ENCODE measurements at places on chromosomes 12 and 14.

- no peak for DNase-seq
Measured at GRCh38 chr14:60226298-60226697, 22.7 kb upstream of the PPM1A start.

GRCh38 chr14:82565825-82566224 is 1032.2 kb upstream of the SEL1L start:
- DNase-seq, result no peak

DNA sequence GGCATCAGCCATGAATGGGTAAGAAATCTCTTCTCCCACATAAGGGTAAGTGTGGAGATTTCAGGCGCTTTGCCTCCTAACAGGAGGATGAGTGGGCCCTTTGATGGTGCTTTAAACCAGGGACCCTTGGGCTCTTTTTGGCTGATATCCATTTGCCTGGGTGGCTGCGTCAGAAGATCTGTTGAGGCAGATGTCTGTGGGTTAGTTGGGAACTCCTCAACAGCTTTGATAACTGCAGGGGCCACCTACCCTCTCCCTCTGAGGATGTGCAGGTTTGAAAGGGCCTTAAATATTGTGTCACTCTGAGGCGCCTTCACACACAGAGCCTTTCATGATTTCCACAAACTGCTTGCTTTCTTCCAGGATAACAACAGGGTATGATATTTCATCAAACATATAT is 210.7 kb downstream of the PPM1H start:
- DNase-seq, result no peak

DNA sequence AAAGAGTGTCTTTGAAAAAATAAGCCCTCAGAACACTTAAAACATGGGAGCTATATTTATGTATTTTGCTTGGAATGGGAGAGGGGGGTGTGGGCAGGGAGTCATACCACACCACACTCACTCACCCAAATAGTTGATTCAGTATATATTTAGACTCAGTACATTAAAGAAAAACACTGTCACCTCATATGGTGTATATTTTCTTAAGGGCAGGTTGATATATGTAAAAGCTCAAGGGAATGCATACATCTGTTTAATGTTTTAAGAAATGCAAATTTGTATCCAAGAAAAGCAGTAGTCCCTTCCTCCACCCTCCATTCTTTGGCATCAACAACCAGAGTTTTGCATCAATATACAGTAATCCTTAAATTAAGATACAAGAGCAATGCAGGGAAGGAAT is 1.4 kb downstream of the NFYB start:
- DNase-seq, result peak; percentile 60

- DNase-seq, result peak; percentile 74
Measured at GRCh38 chr14:22622255-22622654, 21.9 kb downstream of the OR6J1 start.

DNA sequence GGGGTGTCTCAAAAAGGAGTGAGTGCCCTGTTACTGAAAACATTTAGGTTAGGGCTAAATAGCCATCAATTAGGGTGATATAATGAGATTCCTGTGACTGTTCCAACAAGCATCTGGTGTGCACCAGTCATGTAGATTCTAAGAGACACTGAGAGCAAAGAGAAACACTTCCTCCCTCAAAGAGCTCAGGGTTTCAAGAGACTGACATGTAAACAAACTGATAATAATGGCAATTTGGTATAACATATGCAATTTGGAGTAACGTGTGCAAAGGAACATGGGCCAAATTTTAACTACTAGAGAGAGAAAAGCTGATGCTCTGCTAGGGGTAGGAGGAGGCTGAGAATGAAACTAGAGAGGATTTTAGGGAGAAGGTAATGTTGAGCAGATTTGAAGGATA is 237.1 kb downstream of the BMP4 start:
- DNase-seq, result no peak

- DNase-seq, result peak; percentile 28
Measured at GRCh38 chr12:111597831-111598636, 1.1 kb downstream of the ATXN2 start.

DNA sequence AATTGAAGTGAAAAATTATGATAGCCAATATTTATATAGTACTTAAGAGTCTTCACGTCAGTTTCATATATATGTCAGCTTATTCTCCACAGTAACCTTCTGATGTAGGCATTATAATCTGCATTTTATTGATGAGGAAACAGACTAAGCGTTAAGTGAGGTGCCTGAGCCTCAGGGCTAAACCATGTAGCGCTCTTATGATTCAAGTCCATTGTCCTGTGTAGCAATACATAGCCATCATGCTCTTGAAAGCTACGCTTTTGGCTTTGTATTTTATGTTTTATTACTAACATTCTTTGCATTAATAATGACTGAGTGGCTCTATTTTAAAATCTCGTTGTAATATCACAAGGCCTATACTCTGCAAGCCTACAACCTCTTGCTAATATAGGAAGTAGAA is 79.0 kb downstream of the ANO6 start:
- no peak for DNase-seq

GRCh38 chr14:24903337-24903736 is 146.6 kb downstream of the STXBP6 start:
- peak; percentile 75 for DNase-seq

GRCh38 chr14:96578619-96579018 is 76.4 kb downstream of the PAPOLA start:
- DNase-seq, result no peak

DNA sequence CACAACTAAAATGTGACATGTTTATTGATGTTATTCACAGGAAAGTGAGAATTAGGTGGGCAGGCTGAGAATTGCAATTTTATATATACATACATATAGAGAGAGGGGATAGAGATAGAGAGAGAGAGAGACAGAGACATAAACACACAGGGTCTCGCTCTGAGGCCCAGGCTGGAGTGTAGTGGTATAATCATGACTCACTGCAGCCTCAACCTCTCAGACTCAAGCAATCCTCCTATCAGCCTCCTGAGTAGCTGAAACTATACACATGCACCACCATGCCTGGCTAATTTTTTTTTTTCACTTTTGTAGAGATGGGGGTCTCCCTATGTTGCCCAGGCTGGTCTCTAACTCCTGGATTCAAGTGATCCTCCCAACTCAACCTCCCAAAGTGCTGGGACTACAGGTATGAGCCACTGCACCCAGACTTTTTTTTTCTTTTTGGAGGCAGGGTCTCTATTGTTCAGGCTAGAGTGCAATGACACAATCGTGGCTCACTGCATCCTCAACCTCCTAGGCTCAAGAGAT is 49.1 kb downstream of the R3HDM2 start:
- DNase-seq, result peak; percentile 39

DNA sequence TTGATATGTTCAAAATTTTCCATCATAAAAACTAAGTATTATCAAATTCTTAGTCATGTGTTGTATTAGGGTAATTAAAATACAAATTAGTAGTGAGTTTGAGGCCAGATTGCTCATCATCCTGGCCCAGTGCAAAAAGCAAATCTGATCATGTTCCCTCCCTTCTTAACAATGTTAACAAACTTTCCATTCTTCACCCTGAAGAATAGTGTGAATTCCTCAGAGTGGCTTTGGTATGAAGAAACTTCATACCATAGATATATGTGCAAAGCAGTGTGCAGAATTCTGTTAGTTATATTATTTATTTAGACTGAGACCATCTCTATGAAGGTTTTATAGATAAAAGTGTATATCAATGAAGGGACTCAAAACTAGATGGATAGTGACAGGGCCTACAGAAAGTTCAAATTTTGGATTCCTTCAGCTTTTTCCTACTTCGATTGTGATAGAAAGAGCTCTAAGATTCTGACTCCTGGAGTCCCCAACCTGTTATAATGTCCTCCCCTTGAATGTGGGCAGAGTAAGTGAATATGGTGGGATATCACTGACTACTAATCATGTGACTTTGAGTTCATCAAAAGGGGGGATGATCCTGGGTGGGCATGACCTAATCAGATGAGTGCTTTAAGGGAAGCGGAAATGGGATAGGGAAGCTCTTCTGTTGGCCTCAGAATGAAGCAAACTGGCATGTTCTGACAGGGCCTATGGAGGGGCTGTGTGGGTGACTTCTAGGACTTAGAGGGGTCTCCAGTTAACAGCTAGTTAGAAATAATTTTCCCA is 271.4 kb downstream of the BTG1 start:
- DNase-seq, result no peak

DNA sequence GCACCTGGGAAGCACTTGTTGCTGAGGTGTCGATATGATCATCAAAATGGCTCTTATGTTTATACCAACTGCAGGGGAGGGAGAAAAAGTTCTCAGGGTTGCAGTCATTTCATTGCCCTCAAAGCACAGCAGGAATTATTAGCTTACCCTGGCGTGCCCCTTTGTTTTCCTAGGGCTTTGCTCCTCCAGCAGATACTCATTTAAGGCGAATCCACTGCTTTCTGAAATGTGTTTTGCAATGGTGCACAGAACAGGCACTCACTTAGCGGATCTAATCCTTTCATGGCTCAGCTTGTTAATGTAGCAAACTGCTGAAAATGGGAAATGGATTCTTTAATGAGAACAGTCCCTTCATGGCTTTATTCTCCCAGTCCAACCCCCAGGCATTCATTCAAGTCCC is 76.7 kb downstream of the NKX2-1 start:
- no peak for DNase-seq

- no peak for DNase-seq
Measured at GRCh38 chr12:31388713-31389112, 62.8 kb upstream of the SINHCAF start.

- DNase-seq, result no peak
Measured at GRCh38 chr12:65194949-65195348, 25.6 kb downstream of the LEMD3 start.

- peak; percentile 23 for DNase-seq
Measured at GRCh38 chr12:55818140-55818728, 393 bp downstream of the ORMDL2 start.

- DNase-seq, result no peak
Measured at GRCh38 chr12:6171409-6172015, 28.7 kb upstream of the CD9 start.

GRCh38 chr12:5685935-5686334 is 254.0 kb downstream of the NTF3 start:
- DNase-seq, result no peak

DNA sequence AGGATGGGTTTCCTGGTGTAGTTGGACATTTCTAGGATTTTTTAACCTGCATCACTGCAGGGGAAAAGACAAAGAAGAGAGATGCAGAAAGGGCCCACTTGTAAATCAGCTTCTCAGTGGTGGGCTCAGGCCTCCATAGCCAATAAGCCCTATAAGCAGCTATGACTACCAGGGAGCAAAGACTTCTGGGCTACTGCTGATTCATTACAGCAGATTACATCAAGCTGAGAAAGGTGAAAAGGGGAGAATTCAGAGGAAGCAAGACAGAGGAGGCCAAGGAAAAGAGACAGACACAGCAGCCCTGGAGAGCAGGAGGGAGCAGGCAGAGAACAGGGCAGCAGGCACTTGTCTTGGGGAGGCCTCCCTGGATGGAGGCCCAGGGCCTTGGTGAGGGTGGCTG is 95.2 kb downstream of the KCNA5 start:
- peak; percentile 39 for DNase-seq

GRCh38 chr12:49697808-49698207 is 9.4 kb downstream of the FMNL3 start:
- no peak for DNase-seq

GRCh38 chr14:59283361-59283760 is 94.9 kb downstream of the DAAM1 start:
- DNase-seq, result peak; percentile 73

GRCh38 chr12:65891219-65891618 is 66.9 kb downstream of the HMGA2 start:
- DNase-seq, result peak; percentile 41

DNA sequence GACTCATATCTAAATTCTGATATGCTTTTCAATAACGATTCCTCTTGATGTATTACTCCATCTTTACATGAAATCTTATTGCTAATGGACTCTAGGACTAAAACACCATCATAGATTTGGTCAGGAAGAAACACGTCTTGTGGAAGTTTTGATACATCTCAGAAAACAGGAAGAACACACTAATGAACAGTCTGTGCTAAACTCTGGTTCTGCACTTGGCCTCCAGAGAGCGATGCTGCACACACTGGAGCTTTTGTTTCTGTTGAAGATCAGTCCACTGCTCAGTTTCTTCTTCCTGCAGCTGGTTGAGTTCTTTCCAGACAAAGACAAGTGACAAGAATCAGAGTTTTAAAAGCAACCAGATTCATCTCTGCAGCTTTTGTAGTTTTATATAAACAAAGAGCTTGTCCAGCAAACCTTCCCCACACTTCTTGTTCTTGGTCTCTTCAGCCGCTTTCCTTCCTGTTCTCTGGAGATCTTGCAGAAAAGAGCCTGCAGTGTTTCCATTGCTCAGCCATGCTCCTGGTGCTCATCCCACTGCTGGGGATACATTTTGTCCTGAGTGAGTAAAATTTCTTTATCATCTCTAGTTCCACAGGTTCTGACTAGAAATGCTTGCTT is 229.1 kb upstream of the OR4E1 start:
- DNase-seq, result no peak

- no peak for DNase-seq
Measured at GRCh38 chr12:132238488-132238854, 90.9 kb downstream of the GALNT9 start.

- peak; percentile 51 for DNase-seq
Measured at GRCh38 chr14:93132472-93133065, 16.8 kb upstream of the ITPK1 start.

DNA sequence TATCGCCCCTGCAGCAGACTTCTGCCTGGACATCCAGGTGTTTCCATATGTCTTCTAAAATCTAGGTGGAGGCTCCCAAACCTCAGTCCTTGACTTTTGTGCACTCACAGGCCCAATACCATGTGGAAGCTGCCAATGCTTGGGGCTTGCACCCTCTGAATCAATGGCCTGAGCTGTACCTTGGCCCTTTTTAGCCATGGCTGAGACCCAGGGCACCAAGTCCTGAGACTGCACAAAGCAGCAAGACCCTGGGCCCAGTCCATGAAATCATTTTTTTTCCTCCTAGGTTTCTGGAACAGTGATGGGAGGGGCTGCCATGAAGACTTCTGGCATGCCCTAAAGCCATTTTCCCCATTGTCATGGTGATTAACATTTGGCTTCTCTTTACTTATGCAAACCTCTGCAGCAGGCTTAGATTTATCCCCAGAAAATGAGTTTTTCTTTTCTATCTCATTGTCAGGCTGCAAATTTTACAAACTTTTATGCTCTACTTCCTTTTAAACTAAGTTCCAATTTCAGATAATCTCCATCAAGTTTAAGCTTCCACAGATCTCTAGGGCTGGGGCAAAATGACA is 1445.8 kb upstream of the FLRT2 start:
- no peak for DNase-seq

DNA sequence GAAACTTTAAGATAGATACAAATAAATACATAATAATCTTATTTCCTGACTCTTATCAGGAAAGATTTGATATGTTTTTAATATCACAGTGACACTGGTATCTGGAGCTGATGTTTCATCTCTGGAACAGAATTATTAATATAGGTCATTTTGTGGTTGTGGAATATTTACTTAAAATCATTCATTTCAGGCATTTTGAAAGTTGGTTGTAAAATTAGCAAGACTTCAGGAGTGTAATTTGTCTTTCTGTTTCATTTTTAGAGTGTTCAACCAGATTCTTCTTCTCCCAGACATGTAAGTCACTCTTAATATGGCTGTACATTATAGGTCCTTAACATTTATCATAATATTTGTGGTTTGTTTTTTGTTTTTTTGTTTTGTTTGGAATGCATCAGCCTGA is 115.7 kb downstream of the PCNX1 start:
- DNase-seq, result no peak

- no peak for DNase-seq
Measured at GRCh38 chr14:85391892-85392291, 138.1 kb upstream of the FLRT2 start.

- DNase-seq, result peak; percentile 29
Measured at GRCh38 chr14:21382095-21382494, 1.7 kb downstream of the SUPT16H start.

- DNase-seq, result peak; percentile 25
Measured at GRCh38 chr12:78494911-78495310, 369.7 kb upstream of the SYT1 start.

Data from fibroblast of lung (primary cell).